M059J (cell line): ENCODE measurements at places on chromosomes 7 and 10.

GRCh38 chr7:157035302-157035701, 24.8 kb upstream of the MNX1 start:
- peak; percentile 50 for DNase-seq

DNA sequence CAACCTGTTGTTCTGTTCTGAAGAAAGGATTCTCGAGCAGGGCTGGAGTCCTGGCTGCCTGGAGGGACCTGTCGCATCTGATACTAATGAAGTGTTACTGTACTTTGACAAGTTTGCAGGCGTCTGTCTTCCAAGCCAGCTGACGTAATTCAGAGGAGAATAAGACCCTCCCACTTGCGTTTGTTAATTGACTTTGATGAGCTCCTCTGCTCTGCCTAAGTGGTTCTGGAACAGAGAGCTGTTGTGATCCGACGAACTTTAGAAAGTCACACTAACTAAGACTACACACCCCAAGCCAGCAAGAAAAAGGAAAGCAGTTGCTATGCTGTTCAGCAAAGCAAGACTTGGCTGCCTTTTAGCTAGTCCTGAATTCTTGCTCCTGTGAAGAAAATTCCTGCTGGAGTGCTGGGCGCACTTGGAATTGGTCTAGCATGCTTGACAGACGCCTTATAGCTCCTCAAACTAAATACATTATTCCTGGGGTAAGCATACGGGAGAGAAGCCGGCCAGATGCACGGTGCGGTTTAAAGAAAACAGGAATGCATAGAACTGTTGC, 200.3 kb downstream of the CACNB2 start:
- no peak for DNase-seq

- no peak for DNase-seq
Observed at GRCh38 chr7:25384788-25385505, 156.7 kb upstream of the NPVF start.

- DNase-seq = no peak
Observed at GRCh38 chr10:122165484-122166276, 105.4 kb upstream of the BTBD16 start.

GRCh38 chr7:114533131-114533530, 118.5 kb downstream of the FOXP2 start:
- no peak for DNase-seq

- peak; percentile 31 for DNase-seq
Observed at GRCh38 chr7:12731214-12731656, 43.8 kb downstream of the ARL4A start.

GRCh38 chr10:8054494-8055407, at the start of gene GATA3:
GATA3 (plus strand) TSS chr10:8054688; CDS start chr10:8055656, 968 bp downstream.
- peak; percentile 81 for DNase-seq

DNA sequence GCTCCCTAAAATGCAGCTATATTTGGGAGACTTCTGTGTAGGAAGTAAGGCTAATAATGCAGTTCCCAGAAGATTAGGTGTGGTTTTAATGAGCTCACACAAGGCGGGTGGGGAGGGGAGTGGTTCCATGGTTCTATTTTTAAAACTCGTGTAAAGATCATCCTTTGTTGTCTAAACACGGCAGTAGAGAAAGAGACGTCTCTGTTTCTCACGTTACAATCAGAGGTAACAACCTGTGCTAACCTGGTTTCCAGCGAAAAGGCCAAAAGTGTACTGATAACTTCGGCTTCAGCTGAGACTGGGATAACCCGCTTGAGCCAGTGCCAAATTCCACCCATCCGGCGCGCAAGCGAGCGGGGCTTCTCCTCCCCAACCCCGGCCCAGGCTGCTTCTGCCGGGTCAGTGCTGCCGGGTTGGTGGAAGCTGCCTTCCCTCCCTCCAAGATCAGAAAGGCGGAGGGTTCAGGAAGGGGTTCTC, 2.5 kb upstream of the MAP3K8 start:
- no peak for DNase-seq

DNA sequence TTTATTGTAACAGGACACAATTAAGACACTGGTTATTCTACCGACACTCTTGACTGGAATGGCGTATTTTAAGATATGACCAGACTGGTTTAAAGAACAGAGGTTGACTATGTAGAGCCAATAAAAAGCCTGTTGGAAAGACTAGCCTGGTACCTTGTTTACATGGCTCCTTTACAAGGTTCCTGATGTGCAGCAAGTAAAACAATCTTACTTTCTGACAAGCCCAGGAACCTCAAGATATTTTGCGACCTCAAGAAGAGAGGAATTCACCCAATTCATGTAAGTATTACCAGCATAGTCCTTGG, 14.1 kb downstream of the LARP4B start:
- no peak for DNase-seq

- no peak for DNase-seq
Observed at GRCh38 chr7:126361183-126361582, 891.6 kb downstream of the GRM8 start.

GRCh38 chr7:128151635-128152034, 89.4 kb upstream of the LEP start:
- no peak for DNase-seq

GRCh38 chr10:73186266-73186665, 18.3 kb downstream of the FAM149B1 start:
- DNase-seq = no peak

DNA sequence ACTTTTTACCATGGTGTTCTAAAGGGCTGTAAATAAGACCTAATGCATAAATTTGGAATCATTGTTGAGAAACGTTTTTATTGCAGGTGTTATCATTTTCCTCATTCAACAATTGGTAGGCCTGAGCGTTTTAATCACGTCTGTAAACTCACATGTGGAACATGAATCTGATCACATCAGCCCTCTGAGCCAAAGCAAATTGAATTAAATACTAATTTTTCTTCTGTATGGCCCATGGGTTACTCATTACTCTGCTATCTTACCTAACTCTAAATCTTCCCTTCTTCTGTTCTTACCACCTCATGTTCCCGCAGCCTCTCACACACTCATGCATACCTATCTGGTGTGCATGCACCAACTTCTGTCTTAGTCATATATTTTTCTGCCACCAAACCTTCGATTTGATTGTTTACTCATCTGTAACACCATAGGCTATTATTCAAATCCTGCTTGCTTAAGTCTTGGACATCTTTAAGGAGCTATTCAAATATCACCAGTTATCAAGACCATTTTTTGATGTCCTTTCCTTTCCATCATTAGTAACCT, 82.3 kb downstream of the NXPH1 start:
- DNase-seq = no peak

GRCh38 chr10:102593074-102593803, 51.0 kb upstream of the TRIM8 start:
- peak; percentile 88 for DNase-seq

- no peak for DNase-seq
Observed at GRCh38 chr10:107103174-107104025, 61.1 kb downstream of the SORCS1 start.

DNA sequence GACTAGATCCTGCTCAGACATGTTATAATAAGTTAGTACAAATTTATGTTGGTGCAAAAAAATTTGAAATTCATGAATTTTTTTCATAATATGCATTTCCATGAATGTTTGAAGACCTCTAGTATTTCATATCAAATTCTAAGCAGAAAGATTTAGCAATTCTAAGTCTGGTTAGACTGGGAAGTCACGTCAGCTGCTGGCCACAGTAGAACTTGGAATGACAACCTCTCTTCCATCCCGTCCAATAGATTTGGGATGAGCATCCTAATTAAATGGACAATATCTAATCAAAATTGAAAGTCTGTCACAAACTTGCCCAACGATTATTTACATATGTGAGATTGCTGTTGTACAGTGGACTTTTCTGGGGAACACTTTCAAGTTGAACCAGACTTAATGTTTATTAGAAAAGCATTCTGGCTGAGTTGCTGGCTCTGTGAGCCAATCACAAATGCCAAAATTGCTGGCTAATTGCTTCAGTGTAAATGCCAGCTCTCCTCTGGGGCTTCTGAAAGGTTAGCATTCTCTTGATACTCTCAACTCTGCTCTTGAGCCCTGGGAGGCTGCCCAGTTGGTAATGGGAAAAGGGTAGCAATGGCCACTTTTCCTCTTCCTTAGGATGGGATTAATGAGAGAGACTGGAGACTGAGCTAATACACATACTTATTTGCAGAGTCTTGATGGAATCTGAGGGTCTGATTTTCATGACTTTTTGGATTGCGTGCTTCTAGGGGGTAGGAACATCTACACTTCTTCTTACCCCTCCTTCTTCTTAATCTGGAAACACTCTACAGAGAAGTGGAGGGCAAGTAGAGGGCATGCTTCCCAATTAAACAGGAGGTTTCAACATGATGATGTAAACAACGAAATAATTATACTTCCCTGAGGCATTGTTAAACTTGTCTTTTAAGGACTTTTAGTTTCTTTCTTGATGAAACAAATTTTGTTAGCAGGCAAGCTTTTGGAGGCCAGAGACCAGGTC, 253.5 kb downstream of the BAMBI start:
- DNase-seq = no peak

DNA sequence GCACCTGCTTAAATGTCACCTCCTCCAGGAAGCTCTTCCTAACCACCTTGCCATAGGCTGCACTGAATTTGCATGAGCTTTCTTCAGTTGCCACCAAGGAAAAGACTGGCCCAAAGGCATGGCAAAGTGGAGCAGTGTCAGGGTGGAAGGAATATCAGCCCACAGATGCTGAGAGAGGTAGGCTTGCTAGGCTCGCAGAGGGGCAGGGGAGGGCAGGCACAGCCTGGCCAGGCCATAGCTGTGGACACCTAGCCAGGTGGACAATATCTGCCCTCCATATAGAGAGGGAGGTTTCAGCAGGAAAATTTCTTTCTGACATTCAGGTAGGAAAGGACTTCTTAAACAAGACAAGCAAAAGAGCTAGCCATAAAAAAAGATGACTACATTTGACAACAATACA, 166.3 kb downstream of the GRID1 start:
- DNase-seq = no peak

- DNase-seq = no peak
Observed at GRCh38 chr7:45920502-45921380, at the start of gene IGFBP3. IGFBP3 (minus strand) TSS chr7:45921272; CDS start chr7:45921140, 132 bp downstream.

- no peak for DNase-seq
Observed at GRCh38 chr7:150314639-150315239, 8.4 kb upstream of the LRRC61 start.

GRCh38 chr10:14665865-14666857, 108.5 kb downstream of the FAM107B start:
- no peak for DNase-seq

DNA sequence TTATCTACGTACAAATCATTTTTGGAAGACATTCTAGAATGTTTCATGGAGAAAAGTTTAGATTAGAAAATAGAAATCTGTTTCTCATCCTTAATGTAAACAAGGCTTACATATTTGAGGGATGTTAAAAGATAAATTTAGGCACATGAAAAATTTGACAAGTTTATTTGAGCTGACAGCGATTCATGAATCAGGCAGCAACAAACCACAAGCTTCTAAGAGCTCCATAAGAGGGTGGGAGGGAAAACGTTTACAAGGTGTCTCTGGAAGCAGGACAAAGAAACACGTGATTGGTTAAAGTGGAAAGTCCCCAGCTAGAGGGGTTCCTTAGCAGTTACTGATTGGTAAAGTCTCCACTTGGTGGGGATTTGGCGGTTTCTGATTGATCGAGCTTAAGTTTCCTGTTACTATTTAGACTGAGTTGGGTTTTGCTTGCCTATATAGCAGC, 228.9 kb upstream of the PITRM1 start:
- peak; percentile 83 for DNase-seq

DNA sequence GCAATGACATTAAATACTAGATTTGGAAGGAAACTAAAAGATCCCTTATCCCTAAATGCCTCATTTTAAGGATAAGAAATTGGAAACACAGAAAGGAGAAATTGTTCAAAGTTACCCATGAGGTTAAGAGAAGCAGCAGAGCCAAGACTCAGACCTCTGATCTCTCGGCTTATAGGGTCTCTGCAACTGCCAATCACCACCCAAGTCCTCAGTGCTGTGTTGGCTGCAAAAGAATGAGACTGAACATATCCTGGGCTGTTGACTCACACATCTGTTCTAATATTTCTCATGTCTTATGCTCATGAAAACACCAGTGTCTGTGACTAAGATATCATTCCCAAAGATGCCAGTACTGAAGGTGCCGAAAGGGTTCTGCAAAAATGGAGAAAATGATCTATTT, 153.3 kb downstream of the XPNPEP1 start:
- no peak for DNase-seq

GRCh38 chr10:101569622-101570427, 18.2 kb downstream of the POLL start:
- DNase-seq = peak; percentile 32

DNA sequence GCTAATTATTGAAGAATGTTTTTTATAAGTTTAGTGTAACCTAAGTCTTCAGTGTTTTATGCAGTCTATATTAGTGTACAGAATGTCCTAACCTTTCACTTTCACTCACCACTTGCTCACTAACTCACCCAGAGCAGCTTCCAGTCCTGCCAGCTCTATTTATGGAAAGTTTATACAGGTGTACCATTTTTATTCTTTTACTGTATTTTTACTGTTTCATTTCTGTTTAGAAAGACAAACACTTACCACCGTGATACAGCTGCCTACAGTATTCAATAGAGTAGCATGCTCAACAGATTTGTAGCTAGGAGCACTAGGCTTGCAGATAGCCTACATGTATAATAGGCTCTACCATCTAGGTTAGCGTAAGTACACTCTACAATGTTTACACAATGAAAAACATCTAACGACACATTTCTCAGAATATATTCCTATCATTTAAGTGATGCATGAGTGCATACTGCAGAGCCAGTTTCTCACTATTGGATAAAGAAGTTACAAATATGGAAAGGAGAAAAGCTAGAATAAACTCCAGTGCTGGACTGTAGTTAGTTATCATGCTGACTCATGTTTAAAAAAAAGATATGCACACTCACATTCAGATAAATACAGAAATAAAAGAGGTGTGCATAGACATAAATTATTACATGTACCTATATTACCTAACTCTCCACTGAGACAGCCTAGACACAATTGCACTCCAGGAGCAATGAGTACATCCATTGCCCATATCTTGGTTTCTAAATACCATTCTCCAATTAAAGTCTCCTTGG, 30.4 kb downstream of the STEAP1B start:
- no peak for DNase-seq

DNA sequence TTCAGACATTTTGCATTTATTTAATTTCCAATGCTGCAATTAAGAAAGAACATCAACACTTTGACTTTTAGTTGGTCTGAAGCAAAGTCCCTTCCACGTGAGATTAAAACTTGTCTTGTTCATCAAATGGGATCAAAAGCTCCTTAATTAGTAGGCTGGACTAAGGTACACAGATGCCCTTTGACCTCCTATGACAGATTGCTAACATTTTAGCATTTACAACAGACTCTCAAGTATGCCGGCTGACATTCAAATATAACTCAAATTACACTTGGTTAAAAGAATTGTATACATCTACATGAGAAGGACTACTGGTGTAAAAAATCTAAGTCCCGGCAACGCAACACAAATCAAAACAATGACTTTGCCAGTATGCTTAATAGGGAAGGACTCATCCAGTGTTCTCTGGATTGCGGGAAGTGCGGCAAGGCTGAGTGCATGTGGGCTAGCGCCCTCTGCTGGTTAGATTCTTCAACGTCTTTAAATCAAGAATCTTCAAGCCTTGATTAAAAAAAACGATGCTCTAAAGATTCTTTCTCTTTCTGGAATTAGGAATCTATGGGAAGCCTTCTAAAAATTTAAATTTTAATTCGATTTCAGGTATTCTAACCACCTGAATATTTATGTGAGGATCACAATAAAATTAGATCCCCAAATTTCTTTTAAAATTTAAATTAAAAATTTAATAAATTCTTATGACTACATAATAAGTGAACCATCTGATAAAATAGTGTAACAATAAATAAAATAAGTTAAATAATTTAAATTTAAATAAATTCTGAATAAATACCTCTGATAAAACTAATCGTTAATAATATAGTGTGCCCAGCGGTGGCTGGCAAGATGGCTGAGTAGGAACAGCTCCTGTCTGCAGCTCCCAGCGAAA, 444.7 kb downstream of the DGKB start:
- peak; percentile 70 for DNase-seq

- no peak for DNase-seq
Observed at GRCh38 chr10:241451-241850, 106.2 kb downstream of the ZMYND11 start.
